Activated T-cell treated with anti-CD3 and anti-CD28 coated beads, Interleukin-2, amount 50 U/mL, for 48 hours (primary cell): ENCODE measurements at places on chromosomes 3 and 15.

DNA sequence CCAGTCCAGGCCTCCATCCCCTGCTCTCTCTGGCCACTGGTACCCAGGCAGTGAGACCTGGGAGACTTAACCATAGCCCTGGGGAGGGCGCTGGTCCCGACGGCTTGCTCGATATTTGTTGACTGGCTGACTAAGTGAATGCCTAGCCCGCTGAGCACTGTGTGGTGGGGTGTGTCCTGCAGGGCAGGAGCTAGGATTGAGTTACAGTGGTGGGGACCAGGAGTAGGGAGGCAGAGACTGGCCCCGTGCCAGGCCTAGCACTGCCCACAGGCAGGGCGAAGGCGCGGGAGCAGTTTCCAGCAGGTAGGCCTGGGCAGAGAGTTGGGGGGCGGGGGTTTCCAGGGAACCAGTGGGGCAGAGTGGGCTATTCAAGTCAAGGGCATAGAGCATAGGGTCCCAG, at the start of gene VILL:
TSS of gene VILL (plus strand) at position 260 of the 400 bp plus-strand sequence. CDS start 2,887 bp downstream, outside the sequence.
- no peak for DNase-seq

- DNase-seq: peak; percentile 26
Observed at GRCh38 chr15:31308185-31308639, 18.4 kb upstream of the KLF13 start.

DNA sequence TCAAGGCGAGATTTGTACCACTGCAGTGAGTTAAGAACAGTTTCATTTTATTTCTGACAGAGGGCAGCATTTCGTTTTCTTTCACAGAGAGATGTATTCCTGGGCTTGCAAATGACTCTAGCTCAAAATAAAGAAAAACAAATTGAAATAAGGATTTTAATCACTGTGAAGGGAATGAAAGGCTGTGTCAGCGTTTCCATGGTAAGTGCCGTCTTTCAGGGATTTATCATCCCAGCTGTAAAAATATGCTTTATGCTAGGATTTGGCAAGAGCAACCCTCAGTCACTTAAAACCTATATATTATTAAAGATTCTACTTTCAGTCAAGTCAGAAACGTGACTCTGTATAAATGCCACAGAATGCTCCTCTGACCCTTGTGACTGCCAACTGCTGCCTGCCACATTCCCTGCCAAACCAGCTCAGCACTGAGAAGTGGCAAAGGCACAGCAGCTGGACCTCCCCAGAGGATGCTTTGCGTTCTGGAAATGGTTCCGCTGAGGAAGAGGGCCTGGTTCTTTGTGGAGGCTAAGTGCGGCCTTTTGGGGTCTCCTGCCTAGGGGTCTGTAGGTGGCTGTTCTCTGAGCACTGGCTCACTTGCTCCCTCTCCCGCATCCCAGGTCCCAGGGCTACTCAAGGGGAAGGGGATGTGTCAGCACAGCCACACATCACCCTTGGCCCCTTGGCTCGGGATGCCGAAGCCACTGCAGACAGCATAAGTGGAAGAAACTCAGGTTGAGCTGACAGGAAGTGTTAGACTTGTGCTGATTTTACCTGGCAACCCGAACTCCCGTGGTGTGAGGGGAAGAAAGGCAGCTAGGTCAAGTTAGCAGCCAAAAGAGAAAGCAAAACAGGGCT, 56.6 kb upstream of the POMGNT2 start:
- DNase-seq: peak; percentile 43

GRCh38 chr3:55486101-55486856, 827 bp downstream of the WNT5A start:
- peak; percentile 21 for DNase-seq

GRCh38 chr3:193165431-193166120, 75.4 kb upstream of the PLAAT1 start:
- no peak for DNase-seq

DNA sequence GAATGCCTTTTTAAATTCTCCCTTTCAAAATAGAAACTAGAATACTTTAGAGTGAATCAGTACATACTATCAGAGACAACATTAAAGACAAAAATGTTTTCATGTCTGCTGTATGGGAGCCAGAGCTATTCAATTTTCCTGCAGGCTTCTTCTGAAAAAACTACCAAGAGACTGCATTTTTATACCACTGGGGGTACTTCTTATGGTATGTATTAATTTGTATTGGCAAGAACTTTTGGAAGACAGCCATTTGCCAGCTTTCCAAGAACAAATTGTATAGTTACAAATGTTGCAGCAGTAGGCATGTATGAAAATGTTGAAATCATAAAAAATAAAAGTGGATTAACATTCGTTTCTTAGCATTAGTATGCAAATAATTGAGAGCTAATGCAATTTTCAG, 1010.0 kb upstream of the CADM2 start:
- no peak for DNase-seq

DNA sequence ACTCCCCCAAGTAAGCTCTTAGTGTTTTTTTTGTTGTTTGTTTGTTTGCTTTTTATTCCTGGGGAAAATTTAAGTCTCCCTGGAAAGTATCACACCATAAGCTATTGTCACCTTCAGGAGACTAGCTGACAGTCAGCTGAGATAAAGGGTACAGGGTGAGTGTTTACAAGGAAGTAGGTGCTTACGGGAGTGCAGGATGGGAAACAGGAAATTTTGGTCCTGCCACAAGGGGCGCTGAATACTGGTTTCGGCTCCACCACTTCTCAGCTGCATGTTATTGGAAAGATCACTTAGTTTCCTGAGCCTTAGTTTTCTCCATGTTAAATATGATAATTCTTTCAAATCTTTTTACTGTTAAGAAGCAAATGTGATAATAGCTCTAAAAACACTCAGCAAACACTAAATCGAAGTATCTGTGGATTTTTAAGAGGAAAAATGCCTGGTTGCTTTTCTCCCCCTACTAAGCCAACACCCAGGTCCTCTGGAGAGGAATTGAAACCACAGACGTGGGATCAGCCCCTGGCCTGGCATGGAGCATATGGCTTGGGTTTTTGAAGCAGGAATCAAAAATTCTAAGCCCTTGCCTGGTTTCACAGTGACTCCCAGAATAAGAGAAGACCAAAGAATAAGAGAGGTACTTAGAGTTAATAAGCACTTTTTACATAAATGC, 90.7 kb downstream of the SCN11A start:
- peak; percentile 40 for DNase-seq
